ENCODE measurements at places on chromosomes 7 and 10.

- no peak for DNase-seq
Measured at GRCh38 chr7:16975712-16976111, 93.9 kb upstream of the AGR3 start.

DNA sequence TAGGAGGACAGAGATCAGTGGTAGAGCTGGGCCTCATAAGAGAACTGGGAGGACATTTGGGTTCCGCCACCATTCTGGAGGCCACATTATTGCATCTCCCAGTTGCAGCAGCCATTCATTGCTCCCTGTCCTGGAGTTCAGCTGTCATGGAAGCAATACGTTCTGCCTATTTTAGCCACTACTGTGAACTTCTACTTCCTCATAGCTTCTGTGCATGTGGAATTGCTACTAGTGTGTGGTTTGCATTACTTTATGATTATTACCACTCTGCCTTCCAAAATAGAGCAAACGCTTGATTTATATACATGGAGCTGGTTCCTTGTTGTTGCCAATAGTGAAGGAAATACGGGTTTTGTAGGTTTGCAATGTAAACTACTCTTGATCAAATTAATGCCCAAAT is 47.2 kb upstream of the PLPP4 start:
- no peak for DNase-seq

- DNase-seq: peak; percentile 61
Measured at GRCh38 chr7:151276666-151277590, 28.4 kb upstream of the SMARCD3 start.

GRCh38 chr7:128036226-128036940 is 5.1 kb upstream of the LRRC4 start:
- no peak for DNase-seq
